ENCODE measurements at places on chromosomes 5 and 9. TPM values are rescaled to one million over a fixed set of nuclear protein-coding genes. Genes with fewer than 3 reads are reported as not detected.

- no peak for DNase-seq
These were observed 63.4 kb upstream of the TRIM32 start for GRCh38 chr9:116623715-116624114.

Gene ACOT12
- not detected for total RNA-seq

- DNase-seq = no peak
These were observed 6.4 kb downstream of the ISCA1 start for GRCh38 chr9:86275962-86276361.

GRCh38 chr5:78504704-78505677 lies 143.6 kb downstream of the LHFPL2 start:
- DNase-seq = no peak

Gene MYOZ3
- 12.0 TPM for total RNA-seq

DNA sequence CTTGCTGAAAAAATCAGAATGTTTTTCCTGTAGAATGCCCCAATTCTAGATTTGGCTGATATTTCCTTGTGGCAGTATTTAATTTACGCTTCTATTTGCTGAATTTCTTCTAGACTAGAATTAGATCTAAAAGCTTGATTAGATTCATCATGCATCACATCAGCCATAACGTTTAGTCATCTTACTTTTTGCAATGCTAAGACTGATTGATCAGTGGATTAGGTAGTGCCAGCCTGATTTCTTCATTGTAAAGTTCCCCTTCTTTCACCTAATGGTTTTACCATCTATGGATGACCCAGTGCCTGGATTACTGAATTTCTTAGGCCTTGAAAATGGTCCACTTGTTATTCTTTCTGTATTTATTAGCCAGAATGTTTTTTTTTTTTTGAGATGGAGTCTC lies 83.9 kb downstream of the PBX3 start:
- DNase-seq = no peak

DNA sequence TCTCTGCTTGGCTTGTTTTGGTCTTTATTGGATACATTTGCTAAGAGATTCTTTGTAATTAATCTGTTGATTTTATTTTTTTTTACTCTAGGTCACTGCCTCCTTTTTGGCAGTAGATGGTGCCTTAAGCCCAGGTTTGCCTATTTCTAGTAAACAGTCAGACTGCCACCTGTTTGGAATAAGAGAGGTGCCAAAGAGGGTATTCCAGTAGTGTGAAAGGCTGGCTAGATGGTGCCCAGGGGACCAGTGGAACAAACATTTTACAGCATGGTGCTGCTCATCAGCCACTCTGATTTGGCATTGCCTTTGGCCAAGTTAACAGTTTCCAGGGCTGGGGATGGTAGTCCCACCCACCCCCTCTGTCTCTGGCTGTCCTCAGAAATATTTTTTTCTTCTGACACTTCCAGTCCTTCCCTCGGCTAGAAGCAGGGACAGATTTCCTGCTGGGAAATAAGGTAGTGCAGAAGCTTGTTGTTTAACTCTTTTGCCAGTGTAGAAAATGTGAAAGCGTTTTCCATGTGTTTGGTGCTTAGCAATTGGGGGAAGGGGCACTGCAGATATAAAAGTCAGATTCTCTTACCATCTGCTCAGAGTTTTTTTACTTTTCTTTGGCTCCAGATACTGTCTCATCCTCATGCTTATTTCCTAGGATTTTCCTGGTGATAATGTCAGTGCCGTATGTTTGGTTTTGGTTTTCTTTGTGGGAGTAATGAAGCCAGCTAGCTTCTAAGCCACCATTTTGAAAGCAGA lies 36.6 kb upstream of the FBXL7 start:
- DNase-seq = no peak

DNA sequence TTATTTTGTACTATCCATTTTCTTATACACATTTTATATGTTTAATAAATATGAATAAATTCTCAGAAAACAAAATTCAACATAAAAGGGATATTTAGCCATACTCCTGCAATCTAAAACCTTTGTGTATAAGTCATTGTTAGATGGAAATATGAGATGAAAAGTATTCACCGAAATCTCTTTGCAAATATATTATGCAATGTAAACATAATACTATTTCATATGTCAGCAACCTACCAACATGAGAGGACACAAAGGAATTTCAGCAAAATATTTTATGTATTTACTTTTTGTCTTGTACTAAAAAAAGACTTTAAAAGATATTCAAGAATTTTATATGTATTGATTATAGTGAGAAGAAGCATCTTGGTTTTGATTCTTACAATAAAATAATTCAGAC lies 1623.4 kb downstream of the EFNA5 start:
- no peak for DNase-seq

- DNase-seq = no peak
These were observed 96.5 kb downstream of the SH3TC2 start for GRCh38 chr5:148966348-148966747.

DNA sequence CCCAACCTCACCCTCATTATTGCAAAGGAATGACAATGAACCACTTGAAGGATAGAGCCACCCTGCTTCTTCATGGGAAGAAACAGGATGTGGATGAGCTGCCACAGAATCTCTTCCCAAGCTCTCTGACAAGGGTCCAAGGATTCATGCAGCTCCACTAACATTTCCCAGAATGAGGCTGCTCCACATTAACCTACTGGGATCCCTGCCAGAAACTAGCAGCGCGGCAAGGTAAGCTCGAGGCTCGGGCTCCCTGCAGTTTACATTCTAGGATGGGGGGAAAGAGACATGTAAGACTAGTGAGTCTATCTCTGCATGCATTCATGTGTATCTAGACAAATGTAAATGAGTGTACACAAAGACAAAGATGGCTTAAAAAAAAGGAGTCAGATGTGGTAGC lies 12.1 kb downstream of the DCAF12 start:
- no peak for DNase-seq

GRCh38 chr5:4208996-4209395 lies 613.4 kb downstream of the IRX1 start:
- DNase-seq = no peak

Gene CCDC187
- total RNA-seq = 0.05 TPM

- DNase-seq = no peak
These were observed 76.4 kb upstream of the TARS1 start for GRCh38 chr5:33364406-33364805.

- no peak for DNase-seq
These were observed 832.7 kb upstream of the ZNF608 start for GRCh38 chr5:125579182-125579581.

Gene DRD1
- total RNA-seq = 0.18 TPM

Gene PCAT7
- 1.3 TPM for total RNA-seq

- DNase-seq = no peak
These were observed 71.8 kb downstream of the PHF2 start for GRCh38 chr9:93648181-93648580.

Gene SLC1A1
- total RNA-seq = 2.2 TPM

- DNase-seq = no peak
These were observed 43.6 kb downstream of the JADE2 start for GRCh38 chr5:134568761-134569695.

All from endothelial cell (in vitro differentiated cells).